ENCODE measurements at places on chromosomes 1 and 21. TPM values are rescaled to one million over a fixed set of nuclear protein-coding genes. Genes with fewer than 3 reads are reported as not detected.

Gene TAL1
- total RNA-seq = 5.6 TPM

- H3K4me3 ChIP-seq = no peak overlapping the region
- DNase-seq = peak; percentile 2
- H3K27me3 ChIP-seq = no peaks in the 10 kb centered on the region
- H3K4me1 ChIP-seq = peaks cover 24% of the 10 kb centered on the region
- H3K36me3 ChIP-seq = no peaks in the 10 kb centered on the region
- peak overlapping the region; percentile 40 for H3K27ac ChIP-seq
Measured at GRCh38 chr1:22326372-22326915, 125.2 kb upstream of the ZBTB40 start.

Gene SLC1A7
- total RNA-seq = 0.06 TPM

Gene OVAAL
- total RNA-seq = not detected

GRCh38 chr1:217891966-217892365, 260.8 kb downstream of the SPATA17 start:
- no peak overlapping the region for H3K4me3 ChIP-seq
- DNase-seq = no peak
- no peaks in the 10 kb centered on the region for H3K4me1 ChIP-seq
- no peak overlapping the region for H3K27ac ChIP-seq
- H3K36me3 ChIP-seq = no peaks in the 10 kb centered on the region

Gene CRABP2
- total RNA-seq = 35.6 TPM

GRCh38 chr21:32523988-32524719, 61.2 kb downstream of the TCP10L start:
- H3K36me3 ChIP-seq = no peaks in the 10 kb centered on the region
- peaks cover 36% of the 10 kb centered on the region for H3K4me1 ChIP-seq
- H3K27me3 ChIP-seq = no peaks in the 10 kb centered on the region
- H3K27ac ChIP-seq = peak overlapping the region; percentile 13
- no peak overlapping the region for H3K4me3 ChIP-seq
